ENCODE measurements at places on chromosomes 13 and 19.

DNA sequence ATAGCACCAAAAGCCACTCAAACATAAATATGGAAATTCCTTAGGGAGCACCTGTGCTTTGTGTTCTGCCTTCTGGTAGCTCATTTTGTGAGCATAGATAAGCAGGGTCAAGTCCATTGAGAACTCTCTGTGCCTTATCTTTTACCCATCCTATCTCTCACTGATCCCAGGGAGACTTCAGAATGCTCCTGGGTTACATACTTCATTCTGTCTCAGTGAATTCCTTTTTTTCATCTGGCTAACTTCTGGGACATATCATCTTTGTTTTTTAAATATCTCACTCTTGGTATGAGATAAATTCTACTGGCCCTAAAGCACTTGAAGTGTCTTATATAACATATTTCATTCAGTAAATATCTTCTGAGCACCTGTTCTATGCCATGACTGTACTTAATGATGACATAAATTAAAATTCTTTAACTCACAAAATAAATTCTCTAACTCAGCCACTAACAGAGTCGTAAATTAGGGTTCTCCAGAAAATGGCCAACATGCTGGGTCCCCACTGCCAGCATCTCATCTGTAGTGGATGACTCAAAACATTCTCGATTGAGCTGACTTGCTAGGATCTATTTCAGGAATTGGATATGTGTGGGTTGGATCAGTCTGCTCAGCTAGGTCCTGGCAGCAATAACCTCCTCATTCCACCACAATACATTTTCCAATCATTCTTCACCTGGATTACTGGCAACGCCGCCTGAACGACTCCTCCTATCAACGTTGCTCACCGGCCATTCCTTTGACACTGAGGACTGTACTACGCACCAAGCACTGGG, 170.2 kb downstream of the FOXO1 start:
- no peak for DNase-seq

DNA sequence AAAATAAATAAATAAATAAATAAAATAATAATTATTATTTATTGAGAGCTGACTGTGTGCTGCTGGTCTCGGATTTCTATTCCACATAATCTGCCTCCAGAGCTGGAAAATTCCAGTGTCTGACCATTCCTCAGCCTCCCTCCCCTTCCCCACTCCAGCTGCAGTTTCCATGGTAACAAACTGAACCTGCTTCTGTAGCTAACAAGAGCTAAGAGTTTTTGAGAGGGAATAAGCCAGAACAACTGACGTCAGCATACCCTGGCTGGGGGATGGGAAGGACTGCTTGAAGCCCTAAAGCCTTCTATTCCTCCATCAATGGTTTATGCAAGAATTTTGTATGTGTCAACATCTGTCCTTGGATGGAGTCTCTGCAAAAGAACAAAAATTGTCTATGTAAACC, 26.0 kb upstream of the PEG3 start:
- DNase-seq: no peak

- DNase-seq: no peak
Measured at GRCh38 chr13:111929036-111929616, 137.8 kb upstream of the SOX1 start.

- no peak for DNase-seq
Measured at GRCh38 chr13:21934284-21934683, 263.4 kb downstream of the FGF9 start.

GRCh38 chr13:77779552-77780272, 82.2 kb downstream of the SLAIN1 start:
- no peak for DNase-seq

- no peak for DNase-seq
Measured at GRCh38 chr13:43270130-43270830, 246.9 kb downstream of the DNAJC15 start.

- DNase-seq: no peak
Measured at GRCh38 chr13:28856287-28856686, 36.1 kb downstream of the MTUS2 start.

DNA sequence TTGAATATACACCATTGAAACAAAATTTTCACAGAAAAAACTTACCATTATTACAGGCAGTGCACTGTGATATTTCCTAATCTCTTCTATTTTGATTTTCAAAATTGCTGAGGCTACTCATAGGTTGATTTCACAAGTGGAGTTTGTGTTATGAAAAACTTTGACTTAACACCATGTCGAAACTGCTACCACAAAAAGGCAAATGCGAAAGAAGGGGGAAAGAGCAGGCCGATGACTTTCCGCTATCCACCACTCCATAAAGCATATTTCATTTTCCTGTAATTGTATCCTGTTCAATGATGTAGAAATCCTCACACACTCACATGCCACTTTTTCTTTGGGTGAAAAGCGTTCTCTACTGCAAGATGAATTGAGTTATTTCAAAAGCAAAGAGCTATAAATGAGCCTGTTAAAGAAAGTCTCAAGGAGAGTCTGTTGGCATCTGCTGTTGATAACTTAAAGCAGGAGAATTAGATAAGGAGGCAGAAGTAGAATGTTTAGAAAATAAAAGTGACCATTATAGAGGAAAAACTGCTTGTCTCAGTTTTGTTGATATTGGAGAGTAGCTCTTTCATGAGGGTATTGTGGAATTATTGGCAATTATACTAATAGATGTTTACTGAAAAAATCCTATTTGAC, 18.8 kb downstream of the KL start:
- no peak for DNase-seq

DNA sequence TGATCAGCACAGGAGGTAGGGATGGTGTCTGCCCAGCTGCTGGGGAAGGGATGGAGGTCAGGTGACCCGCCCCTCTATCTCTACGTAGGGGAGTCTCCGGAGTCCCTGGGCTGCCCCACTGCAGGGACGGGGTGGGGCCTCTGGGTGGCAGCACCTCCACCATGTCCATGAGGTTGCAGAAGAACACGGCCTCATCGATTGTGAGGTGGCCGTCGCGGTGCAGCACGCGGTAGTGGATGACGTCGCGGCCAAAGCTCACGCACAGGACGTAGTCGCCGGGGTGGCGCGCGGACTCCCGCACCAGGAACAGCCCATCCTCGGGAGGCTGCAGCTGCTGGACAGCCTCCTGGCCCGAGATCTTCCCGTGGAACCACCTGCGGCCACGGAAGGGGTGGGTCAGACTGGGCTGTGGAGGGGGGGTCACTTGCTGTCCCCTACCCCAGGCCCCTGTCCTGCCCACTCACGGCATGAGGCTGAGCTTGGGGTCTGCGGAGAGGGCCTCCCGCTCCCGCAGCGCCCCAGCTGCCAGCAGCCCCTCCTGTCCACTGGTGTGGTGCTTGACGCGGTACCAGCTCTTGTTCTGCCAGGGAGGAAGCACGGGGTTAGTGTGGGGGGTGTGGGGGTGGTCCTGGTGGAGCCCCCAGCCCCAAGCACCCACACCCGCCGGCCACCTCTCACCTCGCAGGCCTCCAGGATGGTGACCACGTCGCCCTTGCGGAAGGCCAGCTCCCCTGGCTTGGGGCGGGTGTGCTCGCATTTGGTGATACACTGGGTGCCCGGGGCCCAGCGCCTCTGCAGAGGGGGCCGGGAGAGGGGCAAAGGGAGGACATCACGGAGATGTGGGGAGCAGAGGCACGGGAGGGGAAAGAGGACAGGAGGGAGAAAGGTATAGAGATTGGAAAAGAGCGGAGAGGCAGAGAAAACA, 2.3 kb downstream of the MATK start:
- no peak for DNase-seq

- no peak for DNase-seq
Measured at GRCh38 chr19:35642798-35643254, 1.3 kb downstream of the ETV2 start.

DNA sequence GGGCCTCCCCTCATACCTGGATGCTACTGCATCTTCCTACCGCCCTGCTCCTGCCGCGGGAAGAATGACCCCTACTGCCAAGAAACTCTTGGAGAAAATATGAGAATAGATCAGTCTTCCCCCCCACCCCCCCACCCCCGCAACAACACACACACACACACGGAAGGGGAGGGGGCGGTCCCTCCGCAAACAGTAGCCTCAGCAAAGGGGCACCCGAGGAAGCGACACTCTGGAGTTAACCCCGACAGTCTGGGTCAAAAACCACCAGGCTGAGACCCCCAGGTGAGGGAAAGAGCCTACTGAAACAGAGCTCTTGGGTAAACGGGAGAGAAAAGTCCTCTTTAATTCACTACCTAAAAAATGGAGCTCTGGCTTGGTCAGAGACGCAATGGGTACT, 1.2 kb downstream of the MED26 start:
- no peak for DNase-seq

DNA sequence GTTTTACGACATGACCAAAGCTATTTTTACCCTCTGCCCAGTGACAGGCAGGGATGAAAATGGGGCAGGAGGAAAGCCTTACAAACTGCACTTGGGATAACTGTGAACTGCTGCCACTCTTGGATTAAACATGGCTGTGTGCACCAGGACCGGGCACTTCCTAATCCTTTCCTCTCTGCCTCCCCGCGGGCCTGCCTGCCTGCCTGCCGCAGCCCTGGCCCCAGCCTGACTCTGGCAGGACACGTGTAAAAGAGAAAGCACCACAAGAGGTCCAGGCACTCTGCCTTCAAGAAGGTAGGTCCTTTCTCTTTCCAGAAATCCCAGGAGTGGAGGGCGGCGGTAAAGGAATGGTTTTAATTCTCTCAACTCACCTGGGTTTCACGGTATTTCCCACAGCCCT, 4.8 kb downstream of the TSHZ3 start:
- DNase-seq: no peak
